Amygdala (tissue), 56 donors: ENCODE measurements at places on chromosomes 7 and 10.

GRCh38 chr7:30018451-30018850 lies 8.1 kb downstream of the FKBP14 start:
- DNase-seq = no peak

DNA sequence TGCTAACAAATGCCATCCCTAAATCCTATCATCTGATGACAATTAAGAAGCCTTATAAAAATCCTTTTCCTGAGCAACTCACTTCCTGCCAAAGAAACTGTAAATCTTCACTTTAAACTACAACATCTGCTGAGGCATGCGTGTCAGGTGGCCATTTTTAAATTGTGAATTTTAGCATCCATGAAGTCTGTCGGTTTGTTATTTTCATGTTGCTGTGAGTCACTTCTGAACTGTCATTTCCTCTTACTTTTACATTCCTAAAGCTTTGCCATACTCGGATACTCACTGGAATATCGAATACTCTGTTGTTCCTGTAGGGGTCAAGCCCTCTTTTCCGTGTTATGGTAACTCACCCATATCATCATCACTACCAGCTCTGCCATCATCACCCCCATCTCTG lies 34.3 kb upstream of the TMEM26 start:
- no peak for DNase-seq

DNA sequence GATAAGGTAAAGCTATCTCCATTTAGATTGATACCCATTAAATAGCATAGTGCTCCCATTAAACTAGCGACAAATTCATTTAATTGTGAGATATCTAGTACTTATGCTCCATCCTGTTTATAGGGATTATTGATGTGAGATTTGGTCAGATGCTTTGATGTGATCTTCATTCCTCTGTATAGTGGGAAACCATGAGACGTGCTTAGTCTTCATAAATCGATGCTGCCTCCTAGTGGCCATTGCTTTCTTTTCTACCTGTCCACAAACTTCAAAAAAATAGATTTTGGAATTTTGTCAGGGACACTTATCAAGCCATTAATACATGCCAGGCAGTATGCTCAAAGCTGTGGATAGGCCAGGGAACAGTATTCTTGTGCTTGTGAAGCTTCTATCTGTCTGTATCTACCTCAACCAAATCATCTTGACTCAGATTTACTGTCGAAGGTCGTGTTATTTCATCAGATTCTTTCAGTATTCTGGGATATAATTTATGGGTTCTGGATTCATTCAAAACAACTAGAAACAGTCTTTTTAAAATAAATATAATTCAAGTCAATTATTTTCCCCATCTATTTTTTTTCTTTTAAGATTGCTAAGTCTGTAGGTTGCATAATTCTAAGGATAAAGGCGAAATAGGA lies 12.0 kb downstream of the LSM8 start:
- DNase-seq = no peak

DNA sequence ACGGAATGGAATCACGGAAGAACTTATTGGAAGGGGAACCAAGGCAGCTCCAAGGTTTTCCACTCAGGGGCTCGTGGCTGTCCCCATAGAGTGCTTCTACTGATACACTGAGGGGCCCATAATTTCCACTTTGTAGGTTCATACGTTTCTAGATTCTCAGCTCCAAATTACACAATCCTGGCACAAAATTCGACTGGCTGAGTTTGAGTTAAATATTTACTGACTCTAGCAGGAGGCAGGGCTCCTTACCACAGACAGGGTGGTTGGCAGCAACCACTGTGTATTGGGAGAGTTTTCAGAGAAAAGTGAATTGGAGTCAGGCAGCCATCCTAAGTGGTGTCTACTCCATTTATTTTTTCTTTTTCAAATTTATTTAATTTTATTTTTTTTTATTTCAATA lies 55.4 kb upstream of the SEC61G start:
- DNase-seq = no peak

DNA sequence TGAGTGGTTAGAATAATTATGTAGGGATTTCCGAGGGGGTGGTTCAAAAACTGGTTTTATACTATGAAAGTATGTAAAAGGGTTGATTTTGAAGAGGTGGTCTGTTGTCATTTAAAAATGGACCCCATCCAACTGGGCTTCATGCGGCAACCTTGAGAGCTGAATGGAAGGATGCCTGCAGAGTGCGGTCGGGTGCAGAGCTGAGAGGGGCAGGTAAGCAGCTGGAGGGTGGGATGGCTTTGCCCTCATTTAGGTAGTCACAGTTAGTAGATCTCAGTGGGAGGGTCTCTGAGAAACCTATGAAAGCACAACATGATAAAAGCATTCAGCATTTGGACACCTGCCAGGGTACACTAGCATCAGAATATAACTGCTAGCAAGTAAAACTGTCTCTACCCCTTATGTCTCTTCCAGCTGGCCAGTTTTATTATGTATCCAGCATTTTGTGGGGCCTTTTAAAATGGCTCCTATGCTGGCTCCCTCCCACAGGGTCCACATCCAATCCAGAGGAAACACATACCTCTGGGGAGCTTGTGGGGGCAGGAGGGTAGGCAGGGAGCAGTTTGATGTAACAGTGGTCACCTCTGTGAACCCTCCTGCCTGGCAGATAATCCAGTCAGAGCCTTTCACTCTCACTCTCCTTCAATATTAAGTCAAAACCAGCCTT lies 75.9 kb upstream of the MAGI2 start:
- DNase-seq = no peak

DNA sequence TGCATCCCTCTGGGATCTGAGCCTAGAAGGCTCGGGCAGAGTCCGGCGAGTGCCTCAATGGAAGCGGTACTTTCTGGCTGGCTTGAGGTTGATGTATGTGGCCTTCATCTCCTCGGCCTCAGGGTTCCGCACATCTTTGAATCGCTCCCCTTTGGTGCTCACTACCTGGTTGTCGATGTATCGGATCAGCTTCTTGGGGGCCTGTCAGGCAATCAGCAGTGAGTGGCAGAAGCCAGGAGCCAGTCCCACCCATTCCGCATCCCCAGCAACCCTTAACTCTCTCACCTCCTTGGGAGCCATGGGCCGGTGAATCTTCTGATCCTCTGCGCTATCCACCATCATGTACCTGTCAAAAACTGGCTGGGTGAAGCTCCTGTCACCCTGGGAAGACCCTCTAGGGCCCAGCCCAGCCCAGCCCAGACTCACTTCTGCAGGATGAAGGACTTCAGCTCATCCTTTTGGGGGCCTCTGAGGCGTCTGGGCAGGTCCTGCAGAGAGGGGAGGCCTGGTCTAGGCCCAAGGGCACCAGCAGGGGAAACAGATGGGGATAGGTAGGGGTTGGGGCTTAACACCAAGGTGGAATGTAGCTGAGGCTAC lies 2.8 kb downstream of the FBXL15 start:
- DNase-seq = no peak

DNA sequence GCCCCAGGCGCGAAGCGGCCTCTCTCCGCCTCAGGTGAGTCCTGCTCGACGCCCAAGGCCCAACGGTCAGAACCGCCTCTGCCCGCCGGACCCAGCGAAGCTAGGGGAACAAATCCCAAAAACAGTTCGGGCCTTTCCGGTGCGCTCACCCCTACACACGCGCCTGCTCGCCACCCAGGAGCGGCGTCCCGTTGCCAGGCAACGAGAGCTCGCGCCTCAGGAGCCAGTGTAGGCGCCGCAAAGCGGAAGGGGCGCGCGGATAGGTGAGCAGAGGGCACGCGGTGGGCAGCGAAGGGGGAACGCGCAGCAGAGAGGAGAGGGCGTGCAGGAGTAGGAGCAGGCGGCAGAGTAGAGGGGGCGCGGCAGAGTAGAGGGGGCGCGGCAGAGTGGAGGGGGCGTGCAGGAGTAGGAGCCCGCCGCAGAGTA lies at the start of the genes DYDC1 and DYDC2:
TSS of gene DYDC1 (minus strand) at position 193 of the 426 bp plus-strand sequence. CDS start 4,154 bp downstream, outside the sequence.
TSS of gene DYDC2 (plus strand) at position 219 of the 426 bp plus-strand sequence. CDS start 5,663 bp downstream, outside the sequence.
- peak; percentile 54 for DNase-seq

DNA sequence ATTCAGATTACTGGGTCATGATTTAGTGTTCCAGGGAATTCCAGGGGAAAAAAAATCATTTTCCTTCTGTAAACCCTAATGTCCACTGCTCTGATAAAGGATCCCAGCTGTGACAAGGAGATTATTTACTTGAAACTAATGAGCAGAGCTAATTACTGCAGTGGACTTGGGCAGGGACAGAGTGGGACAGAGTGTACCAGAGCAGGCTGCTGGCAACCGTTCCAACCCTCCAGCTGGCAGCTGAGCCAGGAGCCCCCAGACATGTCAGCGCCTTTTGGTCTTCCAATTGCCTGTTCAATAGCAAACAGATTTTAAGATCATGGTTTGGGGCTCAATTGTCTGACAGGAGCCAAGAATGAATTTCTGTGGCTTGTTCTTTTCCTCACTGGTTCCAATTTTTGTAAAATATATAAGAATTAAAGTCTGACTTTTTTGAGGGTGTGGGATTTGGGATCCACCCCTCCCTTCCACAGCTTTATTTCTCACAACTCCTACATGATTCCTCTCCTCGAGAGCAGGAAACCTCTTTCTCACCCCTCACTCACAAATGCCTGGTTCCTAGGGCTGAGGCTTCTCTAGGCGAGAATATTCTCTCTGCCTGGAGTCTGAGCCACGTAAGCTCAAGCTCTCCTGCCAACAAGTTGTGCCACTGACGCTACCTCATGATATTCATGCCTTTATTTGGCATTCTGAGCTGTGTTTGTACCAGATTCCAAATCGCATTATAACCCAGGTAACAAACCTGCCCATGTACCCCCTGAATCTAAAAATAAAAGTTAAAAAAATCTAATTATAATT lies 20.6 kb upstream of the FAM180A start:
- DNase-seq = peak; percentile 63

- no peak for DNase-seq
These were observed 4.7 kb downstream of the TBRG4 start for GRCh38 chr7:45106820-45107219.

GRCh38 chr10:17219024-17219423 lies 9.0 kb upstream of the VIM start:
- DNase-seq = no peak

DNA sequence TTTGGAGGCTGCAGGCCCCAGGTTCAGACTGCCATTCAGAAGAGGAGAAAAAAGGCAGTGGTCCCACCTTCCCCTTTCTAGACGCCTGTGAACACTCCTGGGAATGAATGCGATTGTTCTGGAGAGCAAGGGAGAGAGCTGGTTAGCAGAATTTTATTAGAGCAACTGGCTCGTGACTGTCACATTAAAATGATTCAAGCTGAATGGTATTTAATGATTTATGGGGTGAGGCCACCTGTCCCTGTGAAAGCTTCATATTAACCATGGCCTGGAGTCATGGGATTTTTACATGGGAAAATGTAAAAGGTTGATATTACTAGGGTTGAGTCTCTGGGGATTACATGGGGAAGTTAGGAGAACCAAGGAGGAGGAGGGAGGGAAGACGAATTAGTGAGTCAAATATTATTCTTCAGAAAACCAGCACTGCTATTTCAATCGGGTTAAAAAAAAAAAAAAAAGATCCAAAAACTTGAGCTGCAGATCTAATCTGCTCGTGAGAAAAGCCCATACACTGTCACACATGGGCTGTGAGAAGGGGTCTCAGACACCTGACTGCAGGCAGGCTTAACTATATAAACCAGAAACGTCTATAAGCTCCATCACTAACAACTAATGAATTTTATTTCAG lies 8.3 kb downstream of the CXCL12 start:
- DNase-seq = no peak

DNA sequence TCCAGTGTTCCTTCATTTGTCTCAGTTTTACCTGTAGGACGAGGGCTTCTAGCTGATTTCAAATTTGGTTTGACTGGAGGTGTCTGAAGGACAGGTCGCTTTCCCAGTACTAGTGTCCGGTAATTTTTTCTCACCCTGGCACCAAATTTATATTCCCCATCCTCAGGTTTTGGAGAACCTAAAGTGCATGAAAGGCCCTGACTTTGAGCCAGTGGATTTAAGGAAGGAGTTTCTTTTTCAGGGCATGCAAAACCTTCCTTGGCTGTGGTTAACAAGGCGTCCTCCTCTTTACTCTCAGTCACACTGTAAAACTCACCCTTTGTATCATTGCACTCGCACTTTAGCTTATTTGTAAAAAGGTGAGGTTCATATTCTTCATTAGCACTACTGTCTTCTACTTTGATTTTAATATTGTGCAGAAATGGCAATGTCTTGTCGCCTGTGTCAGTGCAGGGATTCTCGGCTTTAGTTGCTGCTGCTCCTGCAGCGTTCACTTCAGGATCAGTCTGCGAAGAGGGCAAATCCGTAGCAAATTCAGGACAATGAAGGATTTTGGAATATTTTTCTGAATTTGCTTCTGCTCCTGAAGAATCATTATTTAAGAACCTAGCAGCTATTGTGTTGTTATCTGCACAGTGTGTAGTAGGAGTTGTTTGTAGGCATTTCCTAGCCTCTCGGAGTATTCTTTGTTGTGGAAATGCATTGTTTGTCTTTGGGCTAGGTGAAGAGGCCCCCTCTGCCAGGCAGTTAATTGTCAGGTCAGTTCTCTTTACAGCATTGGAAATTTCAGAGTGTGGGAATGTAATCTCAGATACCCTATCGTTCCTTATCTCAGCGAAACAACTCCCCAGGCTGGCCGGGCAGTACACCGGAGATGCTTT lies 9.9 kb downstream of the SKIDA1 start:
- DNase-seq = no peak

GRCh38 chr10:126701526-126701925 lies 31.0 kb upstream of the C10orf90 start:
- no peak for DNase-seq

- no peak for DNase-seq
These were observed 6.3 kb downstream of the ZNF212 start for GRCh38 chr7:149245744-149246143.

DNA sequence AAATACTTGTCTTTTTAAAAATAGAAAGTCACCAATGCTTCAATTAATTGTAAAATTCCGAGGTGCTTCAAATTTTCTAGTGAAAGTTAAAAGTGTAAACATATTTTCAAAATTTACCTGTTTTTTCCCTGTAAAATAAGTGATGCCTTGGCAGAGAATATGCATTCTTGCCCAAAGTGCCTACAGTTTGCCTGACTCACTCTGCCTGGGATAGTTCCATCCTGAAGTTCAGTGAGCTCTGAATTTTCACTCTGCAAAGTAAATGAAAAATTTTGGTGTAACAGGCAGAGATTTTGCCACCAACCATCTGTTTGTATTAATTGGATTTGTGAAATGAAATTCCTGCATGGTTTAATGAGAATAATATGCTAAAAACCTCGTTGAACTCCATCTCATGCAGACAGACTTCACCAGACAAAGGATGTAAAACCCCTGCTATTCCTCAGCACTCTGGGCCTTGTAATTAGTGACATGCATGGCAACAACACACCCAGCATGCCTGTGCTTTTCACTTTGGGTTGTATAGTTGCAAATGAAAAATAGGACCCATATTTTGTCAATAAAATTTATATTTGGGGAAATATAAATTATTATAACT lies 117.4 kb upstream of the GNAI1 start:
- no peak for DNase-seq

GRCh38 chr7:5462216-5462615 lies 38.6 kb upstream of the TNRC18 start:
- no peak for DNase-seq

DNA sequence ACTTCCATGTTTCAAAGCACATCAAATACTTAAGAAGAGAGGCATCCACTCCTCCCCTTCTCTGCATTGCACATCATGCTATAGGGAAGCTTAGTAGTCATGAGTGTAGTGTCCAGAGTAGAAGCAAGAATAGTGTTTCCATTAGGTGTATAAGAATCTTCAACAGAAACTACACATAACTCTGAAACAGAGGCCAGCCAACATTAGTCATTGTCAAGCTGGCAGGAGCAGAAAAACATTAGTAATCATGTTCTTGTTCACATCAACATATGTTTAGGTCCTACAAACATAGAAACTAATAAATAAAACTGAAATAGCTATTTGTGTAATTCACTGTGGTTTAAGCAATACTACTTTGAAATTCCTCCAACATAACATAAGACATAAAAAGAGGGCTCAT lies 370.2 kb downstream of the PPP1R3A start:
- DNase-seq = no peak

GRCh38 chr7:117176206-117176605 lies 146.7 kb downstream of the WNT2 start:
- no peak for DNase-seq

- peak; percentile 25 for DNase-seq
These were observed 124.4 kb downstream of the PON1 start for GRCh38 chr7:95199779-95200558.
